ENCODE measurements at places on chromosomes 12 and 14.
A peak's percentile ranks its signal among the peaks of the same experiment; 100 is the strongest.

GRCh38 chr14:63759456-63759855 is 31.6 kb upstream of the SGPP1 start:
- no peak for DNase-seq

DNA sequence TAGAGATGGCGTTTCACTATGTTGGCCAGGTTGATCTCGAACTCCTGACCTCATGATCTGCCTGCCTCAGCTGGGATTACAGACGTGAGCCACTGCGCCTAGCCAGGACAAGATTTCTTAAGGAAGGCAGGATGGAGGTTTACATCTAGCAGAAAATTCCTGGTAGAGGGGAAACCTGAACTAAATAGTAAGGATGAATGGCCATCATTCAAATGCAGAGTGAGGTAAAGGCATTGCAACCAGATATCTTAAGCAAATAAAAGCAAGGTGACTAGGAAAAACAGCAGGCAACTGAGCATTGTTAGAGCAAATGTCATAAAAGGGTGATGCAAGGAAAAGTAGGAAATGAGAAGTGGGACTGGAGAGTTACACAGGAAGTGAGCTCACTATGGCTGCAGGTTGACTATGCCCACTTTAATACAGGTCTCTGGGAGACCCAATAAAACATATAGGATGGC is 133.0 kb downstream of the SOX5 start:
- DNase-seq, result no peak

- DNase-seq, result no peak
Observed at GRCh38 chr14:102878970-102879460, 43.4 kb upstream of the AMN start.

DNA sequence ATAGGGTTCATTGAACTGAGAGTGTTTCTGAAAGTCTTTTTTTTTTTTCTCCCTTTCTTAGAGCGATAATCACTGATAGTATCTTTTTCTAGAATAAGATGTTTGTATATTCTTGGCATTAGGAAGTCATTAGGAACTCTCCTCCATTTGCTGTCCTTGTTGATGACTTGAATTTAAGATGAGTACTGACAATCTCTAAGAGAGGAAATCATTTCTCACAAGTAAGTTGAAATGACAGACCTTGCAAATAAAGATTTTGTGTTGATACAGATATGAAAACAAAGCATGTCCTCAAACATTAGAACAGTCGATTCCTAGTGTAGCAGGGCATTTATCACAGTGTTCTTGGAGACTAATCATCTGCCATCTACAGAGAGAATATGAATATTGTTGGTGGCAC is 458.4 kb upstream of the SYT1 start:
- no peak for DNase-seq

DNA sequence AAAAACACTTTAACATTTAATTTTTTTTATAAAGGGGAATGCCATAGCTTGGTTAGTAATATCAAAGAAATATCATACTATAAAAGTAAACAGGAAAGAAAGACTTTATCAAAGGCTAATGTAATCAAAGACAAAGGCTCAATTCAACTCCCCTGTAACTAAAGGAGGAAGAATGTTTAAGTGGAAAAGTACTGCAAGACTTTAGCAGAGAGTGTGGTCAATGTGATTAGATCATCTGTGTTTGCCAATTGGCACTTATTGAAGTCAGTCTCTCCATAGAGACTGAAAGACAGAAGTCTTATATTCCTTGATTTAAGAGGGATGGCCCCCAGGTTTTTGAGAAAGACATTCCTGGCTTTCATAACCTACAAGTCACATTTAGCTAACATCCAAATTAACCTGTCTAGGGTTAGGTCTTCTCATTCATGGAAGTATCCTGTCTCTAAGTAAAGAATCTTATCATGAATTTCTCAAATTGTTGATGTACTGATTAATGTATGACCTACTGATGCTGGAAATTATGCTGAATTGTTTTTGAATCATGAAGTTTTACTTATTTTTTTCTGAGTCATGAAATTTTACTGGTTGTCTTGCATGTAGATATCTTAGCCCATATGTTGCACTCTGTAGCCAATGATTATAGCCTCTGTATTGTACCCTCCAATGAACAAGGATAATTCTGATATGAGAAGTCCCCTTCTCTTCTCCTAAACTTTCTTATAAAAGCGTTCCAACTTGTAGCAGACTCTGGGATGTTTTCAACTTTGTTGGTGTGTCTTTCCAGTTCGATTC is 65.4 kb downstream of the ATXN7L3B start:
- DNase-seq, result no peak

GRCh38 chr12:59698600-59698999 is 102.8 kb downstream of the SLC16A7 start:
- no peak for DNase-seq

- DNase-seq, result no peak
Observed at GRCh38 chr12:2637371-2637770, 157.4 kb upstream of the FKBP4 start.

DNA sequence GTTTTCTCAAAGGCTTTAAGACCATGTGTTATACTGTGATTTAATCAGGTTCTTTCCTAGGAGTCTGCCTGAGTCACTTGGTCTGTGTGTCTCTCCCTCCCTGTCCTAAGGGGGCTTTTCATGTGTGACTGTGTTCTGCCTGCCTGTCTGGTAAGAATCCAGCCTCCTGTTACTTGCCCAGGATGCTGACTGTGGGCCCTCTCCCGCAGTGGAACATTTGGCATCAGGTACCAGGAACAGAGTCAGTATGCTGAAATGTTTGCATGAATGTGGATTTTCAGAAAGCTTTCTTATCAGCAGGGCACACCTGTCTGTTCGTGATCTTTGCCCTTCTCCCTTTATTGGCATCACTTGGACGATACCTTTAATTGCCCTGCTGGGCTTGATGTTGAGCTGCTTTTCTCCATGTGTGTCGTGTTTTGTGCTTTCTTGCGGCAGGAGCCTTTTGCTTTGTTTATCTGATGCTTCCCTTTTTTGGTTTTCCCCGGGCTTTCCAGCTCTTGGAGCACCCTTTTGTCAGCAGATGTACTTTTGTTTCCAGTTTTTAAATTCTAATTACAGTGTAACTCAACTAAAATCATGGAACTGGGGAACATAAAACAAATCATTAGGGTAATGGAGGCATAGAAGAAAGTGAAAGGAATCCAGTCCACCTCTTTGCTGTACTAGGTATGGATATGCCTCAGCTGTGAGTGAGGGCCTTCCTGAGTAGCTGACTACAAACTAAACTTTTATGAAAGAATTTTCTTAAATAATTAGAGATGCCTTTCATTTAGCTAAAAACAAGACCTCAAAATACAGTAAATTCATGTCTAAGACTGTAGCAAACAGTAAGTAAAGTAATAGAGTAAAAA is 72.5 kb downstream of the TRAF3 start:
- peak; percentile 96 for DNase-seq

Measured in DMS 273 treated with DMSO at 0.1 percent for 48 hours (cell line).